Pulmonary artery endothelial cell (primary cell): ENCODE measurements at places on chromosomes 5 and 9.

GRCh38 chr5:158648631-158649030 lies 451.1 kb downstream of the EBF1 start:
- DNase-seq, result no peak

GRCh38 chr9:110926828-110927487 lies 111.3 kb downstream of the LPAR1 start:
- no peak for DNase-seq

DNA sequence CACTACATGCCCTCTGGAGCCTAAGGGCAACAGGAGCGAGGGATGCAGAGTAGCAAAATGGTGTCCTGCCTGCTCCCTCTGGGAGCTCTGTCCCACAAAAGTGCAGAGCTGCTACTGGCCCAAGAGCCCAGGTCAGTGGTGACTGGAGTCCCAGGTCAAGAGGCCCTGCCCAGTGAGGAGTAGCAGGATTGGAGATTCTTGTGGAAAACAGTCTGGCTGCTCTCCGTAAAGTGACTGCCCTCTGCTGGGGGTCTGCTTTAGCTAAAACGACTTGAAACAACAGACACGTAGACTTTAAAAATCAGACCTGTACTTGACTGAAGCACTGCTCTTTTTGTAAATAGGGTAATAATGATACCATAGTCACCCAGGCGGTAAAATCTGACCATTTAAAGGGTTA lies 917.0 kb downstream of the MAT2B start:
- DNase-seq, result peak; percentile 11

GRCh38 chr5:180338001-180338707 lies 15.0 kb downstream of the GFPT2 start:
- DNase-seq, result no peak

- no peak for DNase-seq
These were observed 41.3 kb upstream of the HAND1 start for GRCh38 chr5:154519359-154519758.

GRCh38 chr5:156367597-156367996 lies 40.6 kb downstream of the SGCD start:
- no peak for DNase-seq

- DNase-seq, result no peak
These were observed 39.6 kb upstream of the FRRS1L start for GRCh38 chr9:109206670-109207069.
